ENCODE measurements at places on chromosomes 7 and 10. TPM values are rescaled to one million over a fixed set of nuclear protein-coding genes. Genes with fewer than 3 reads are reported as not detected.

GRCh38 chr10:72044417-72045041, 43.8 kb downstream of the SPOCK2 start:
- no peaks in the 10 kb centered on the region for H3K27me3 ChIP-seq

DNA sequence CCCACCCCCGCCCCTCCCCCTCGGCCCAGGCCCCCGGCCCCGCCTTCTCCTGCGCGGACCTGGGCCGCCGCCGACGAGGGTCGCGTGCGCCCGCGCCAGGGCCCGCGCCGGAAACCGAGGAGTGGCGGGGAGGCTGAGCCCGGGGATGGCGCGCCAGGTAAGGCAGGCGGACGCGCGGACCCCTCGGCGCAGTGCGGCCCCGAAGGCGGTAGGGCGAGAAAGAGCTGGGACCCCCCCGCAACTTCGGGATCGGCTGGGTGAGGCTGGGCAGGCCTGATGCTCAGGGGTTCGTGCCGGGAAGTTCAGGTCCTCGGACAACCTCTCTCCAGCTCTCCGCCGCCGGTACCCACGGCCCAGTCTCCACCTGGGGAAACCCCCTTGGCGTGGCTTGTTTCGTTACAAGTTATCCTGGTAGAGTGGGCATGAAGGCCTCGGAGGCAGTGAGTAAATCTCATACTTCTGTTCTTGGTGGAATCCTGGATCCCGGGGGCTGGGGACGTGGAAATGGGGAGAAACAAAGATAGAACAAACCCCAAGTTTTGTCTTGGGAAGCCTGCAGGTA, 58.4 kb downstream of the ZNF467 start:
- no peaks in the 10 kb centered on the region for H3K27me3 ChIP-seq
- peaks cover 20% of the 10 kb centered on the region for H3K4me1 ChIP-seq
- H3K36me3 ChIP-seq: peaks cover 5% of the 10 kb centered on the region
- peak overlapping the region; percentile 68 for H3K27ac ChIP-seq
- H3K4me3 ChIP-seq: peak overlapping the region; percentile 86
- no peak for DNase-seq

GRCh38 chr7:81926154-81926553, 156.3 kb upstream of the HGF start:
- no peaks in the 10 kb centered on the region for H3K36me3 ChIP-seq
- DNase-seq: no peak
- no peak overlapping the region for H3K4me3 ChIP-seq
- H3K27ac ChIP-seq: no peak overlapping the region
- H3K27me3 ChIP-seq: no peaks in the 10 kb centered on the region

GRCh38 chr10:83932245-83932644, 207.1 kb upstream of the GHITM start:
- H3K36me3 ChIP-seq: no peaks in the 10 kb centered on the region
- no peak overlapping the region for H3K27ac ChIP-seq
- no peaks in the 10 kb centered on the region for H3K4me1 ChIP-seq
- no peaks in the 10 kb centered on the region for H3K27me3 ChIP-seq
- DNase-seq: no peak

- DNase-seq: peak; percentile 80
- H3K4me1 ChIP-seq: peaks cover 2% of the 10 kb centered on the region
- peak overlapping the region; percentile 32 for H3K4me3 ChIP-seq
- H3K36me3 ChIP-seq: no peaks in the 10 kb centered on the region
Observed at GRCh38 chr10:133335246-133336117, 1.2 kb downstream of the CALY start.

GRCh38 chr10:120457431-120458172, 575 bp downstream of the PLPP4 start:
- no peaks in the 10 kb centered on the region for H3K36me3 ChIP-seq
- no peak for DNase-seq
- no peak overlapping the region for H3K4me3 ChIP-seq
- H3K27me3 ChIP-seq: peaks cover 47% of the 10 kb centered on the region
- H3K27ac ChIP-seq: no peak overlapping the region
- no peaks in the 10 kb centered on the region for H3K4me1 ChIP-seq

DNA sequence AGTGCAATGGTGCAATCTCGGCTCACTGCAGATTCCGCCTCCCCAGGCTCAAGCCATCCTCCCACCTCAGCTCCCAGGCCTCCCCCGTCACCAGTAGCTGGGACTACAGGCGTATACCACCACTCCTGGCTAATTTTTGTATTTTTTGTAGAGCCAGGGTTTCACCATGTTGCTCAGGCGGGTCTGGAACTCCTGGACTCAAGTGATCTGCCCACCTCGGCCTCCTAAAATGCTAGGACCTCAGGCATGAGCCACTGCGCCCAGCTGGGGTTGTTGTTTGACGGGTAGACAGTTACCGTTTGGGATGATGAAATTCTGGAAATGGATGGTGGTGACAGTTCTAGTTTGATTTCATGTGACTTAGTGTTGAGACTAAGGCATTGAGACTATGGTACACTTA, 15.3 kb downstream of the CALML3 start:
- H3K27me3 ChIP-seq: no peaks in the 10 kb centered on the region
- H3K4me1 ChIP-seq: peaks cover 3% of the 10 kb centered on the region
- DNase-seq: no peak

DNA sequence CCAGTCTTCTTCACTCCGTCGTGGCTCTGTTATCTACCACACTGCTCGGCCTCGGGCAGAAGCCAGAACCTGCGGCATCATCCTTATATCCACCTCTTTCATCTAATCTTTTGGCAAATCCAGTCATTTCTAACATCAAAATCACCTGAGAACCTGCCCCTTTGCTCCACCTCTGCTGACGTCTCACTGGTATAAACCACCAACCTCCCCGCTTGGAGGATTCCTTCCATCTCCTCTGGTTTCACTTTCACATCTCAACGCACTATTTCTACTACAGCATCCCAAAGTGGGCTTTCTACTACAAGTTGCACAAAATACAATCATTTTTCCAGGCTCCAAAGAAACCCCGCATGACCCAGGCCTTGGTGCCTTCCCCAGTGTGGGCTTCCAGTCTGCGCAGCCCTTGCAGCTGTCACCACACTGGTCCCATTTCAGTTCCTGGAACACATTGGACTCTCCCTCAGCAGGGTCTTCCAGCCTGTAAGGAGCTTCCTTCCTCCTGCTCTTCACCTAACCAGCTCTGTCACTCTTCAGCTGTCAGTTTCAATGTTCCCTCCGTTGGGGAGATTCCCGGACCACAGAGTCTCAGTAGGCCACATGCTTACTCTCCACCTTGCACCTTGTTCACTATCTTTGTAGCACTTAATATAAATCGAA, 85.0 kb downstream of the PRKCQ start:
- peaks cover 42% of the 10 kb centered on the region for H3K36me3 ChIP-seq
- H3K27me3 ChIP-seq: no peaks in the 10 kb centered on the region
- H3K4me3 ChIP-seq: no peak overlapping the region
- no peak overlapping the region for H3K27ac ChIP-seq

GRCh38 chr10:70661623-70662361, 10.5 kb upstream of the ADAMTS14 start:
- no peaks in the 10 kb centered on the region for H3K27me3 ChIP-seq
- DNase-seq: no peak
- no peaks in the 10 kb centered on the region for H3K36me3 ChIP-seq

- no peak overlapping the region for H3K27ac ChIP-seq
- no peaks in the 10 kb centered on the region for H3K4me1 ChIP-seq
- H3K4me3 ChIP-seq: no peak overlapping the region
Observed at GRCh38 chr7:151128716-151129115, 38.8 kb downstream of the GBX1 start.

- DNase-seq: no peak
- H3K36me3 ChIP-seq: peaks cover 13% of the 10 kb centered on the region
- H3K27ac ChIP-seq: no peak overlapping the region
- H3K27me3 ChIP-seq: peaks cover 90% of the 10 kb centered on the region
- H3K4me1 ChIP-seq: peaks cover 16% of the 10 kb centered on the region
- peak overlapping the region; percentile 73 for H3K4me3 ChIP-seq
Observed at GRCh38 chr7:20785157-20786048, 1.3 kb downstream of the SP8 start.

DNA sequence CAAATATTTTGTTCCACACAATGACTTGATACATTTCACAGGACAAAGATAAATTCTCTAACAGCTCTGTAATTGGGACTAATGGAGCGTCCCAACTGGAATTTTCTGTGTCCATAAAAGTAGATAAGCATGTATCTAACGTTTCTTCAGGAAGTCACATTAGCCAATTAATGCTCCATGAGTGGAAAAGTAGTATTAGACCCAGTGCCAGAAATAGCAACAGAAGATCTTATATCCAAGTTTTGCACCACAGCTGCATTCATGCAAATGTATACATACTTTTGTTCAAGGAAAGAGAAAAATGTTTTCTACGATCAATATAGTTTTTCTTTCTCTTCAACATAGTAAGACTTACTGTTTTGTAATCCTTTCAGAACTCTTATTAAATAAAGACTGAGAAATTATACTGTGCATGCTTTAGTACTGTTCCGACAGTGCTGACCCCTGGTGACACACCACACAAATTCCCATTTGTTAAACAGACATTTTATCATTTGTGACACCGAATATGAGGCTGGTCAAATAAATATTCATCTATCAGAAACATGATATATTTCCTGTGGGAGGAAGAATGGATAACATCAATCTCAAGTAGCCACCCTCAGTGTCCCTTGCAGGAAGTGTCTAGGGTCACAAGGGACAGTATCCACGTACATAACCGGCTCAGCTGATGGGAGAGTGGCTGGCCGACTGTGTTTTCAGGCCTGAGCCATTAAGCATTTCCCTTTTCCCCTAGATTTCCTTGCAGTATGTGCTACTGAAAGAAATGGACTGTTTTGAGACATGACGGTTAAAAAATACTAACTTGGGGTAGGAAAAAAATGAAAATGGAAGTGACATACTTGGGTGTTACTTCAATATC, 102.1 kb upstream of the RSU1 start:
- H3K27me3 ChIP-seq: no peaks in the 10 kb centered on the region
- no peak for DNase-seq
- H3K36me3 ChIP-seq: peaks cover 5% of the 10 kb centered on the region
- H3K4me3 ChIP-seq: no peak overlapping the region
- H3K4me1 ChIP-seq: no peaks in the 10 kb centered on the region
- H3K27ac ChIP-seq: no peak overlapping the region

GRCh38 chr10:43594944-43595589, 11.2 kb upstream of the ZNF485 start:
- peak; percentile 44 for DNase-seq
- H3K4me1 ChIP-seq: peaks cover 23% of the 10 kb centered on the region
- H3K4me3 ChIP-seq: peak overlapping the region; percentile 69
- H3K27ac ChIP-seq: peak overlapping the region; percentile 61
- H3K36me3 ChIP-seq: peaks cover 13% of the 10 kb centered on the region

- H3K27ac ChIP-seq: peak overlapping the region; percentile 98
- peak; percentile 83 for DNase-seq
- no peaks in the 10 kb centered on the region for H3K27me3 ChIP-seq
- H3K36me3 ChIP-seq: peaks cover 88% of the 10 kb centered on the region
- H3K4me3 ChIP-seq: peak overlapping the region; percentile 68
Observed at GRCh38 chr7:50359995-50360925, 55.7 kb downstream of the IKZF1 start.

GRCh38 chr10:81116201-81116600, 578.5 kb downstream of the SH2D4B start:
- H3K4me3 ChIP-seq: no peak overlapping the region
- peaks cover 3% of the 10 kb centered on the region for H3K27me3 ChIP-seq
- no peaks in the 10 kb centered on the region for H3K4me1 ChIP-seq
- no peaks in the 10 kb centered on the region for H3K36me3 ChIP-seq

DNA sequence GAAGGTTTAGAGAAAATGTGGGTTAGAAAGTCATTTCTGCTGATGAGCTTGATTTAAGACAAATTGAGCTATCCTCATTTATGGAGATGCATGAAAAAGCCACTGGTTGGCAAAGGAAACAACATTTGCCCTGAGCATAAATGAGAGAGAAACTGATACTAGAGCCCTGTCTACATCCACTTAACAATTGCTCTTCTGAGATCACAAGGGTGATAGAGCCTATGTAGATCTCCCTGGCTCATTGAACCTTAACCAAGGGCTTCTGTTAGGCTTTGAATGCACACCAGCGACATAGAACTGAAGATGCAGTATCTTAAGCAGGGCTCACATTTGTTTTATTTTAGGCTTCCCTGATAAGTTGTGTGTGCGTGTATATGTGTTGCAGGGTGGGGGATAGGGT, 35.0 kb downstream of the GPR141 start:
- no peak for DNase-seq
- no peak overlapping the region for H3K4me3 ChIP-seq
- no peaks in the 10 kb centered on the region for H3K4me1 ChIP-seq
- H3K36me3 ChIP-seq: no peaks in the 10 kb centered on the region
- H3K27ac ChIP-seq: no peak overlapping the region
- H3K27me3 ChIP-seq: no peaks in the 10 kb centered on the region

DNA sequence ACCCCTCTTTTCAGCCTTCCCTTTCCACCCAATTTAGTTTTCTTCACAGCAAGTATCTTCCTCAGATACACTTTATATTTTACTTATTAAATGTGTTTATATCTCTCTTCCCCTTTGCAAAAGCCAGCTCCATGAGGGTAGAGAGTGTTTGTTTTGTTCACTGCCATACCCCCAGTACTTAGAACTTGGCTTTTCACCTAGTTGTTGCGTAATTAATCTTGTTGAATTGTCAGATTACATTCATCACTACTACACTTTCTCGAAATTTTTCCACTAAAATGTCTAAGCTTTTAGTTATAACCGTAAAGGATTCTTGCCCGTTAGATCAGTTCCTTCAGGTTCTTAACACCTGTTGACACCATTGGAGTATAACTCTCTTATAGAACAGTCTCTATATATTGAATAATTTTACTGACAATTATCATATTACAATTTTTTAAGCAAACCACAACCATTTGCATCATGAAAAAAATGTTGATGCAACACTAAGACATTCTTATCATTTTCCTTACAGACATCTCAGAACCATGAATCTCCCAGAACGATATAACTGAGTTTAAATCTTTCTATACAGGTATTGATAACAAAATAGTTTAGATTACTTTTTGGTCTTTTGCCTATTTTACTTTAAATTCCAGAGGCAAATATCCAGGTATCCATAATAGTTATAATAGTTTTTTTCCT, 29.9 kb downstream of the VWDE start:
- H3K36me3 ChIP-seq: no peaks in the 10 kb centered on the region
- H3K27ac ChIP-seq: no peak overlapping the region
- H3K27me3 ChIP-seq: no peaks in the 10 kb centered on the region
- no peak for DNase-seq

- H3K4me3 ChIP-seq: no peak overlapping the region
- no peak overlapping the region for H3K27ac ChIP-seq
- H3K4me1 ChIP-seq: peaks cover 11% of the 10 kb centered on the region
Observed at GRCh38 chr10:60534761-60535389, 145.2 kb upstream of the ANK3 start.

The UPK3B gene
- not detected for total RNA-seq

The AP4M1 gene
- 13.1 TPM for total RNA-seq

The PHKG1 gene
- 1.1 TPM for total RNA-seq

The RBM20 gene
- 0.42 TPM for total RNA-seq

The TAS2R5 gene
- 0.43 TPM for total RNA-seq

The CPVL gene
- not detected for total RNA-seq

The EBLN1 gene
- not detected for total RNA-seq

The PSD gene
- 5.2 TPM for total RNA-seq

Measured in activated naive CD8-positive, alpha-beta T cell treated with anti-CD3 and anti-CD28 coated beads for 36 hours (primary cell).